NCI-H1105 (cell line): ENCODE measurements at places on chromosomes 2 and 18.

DNA sequence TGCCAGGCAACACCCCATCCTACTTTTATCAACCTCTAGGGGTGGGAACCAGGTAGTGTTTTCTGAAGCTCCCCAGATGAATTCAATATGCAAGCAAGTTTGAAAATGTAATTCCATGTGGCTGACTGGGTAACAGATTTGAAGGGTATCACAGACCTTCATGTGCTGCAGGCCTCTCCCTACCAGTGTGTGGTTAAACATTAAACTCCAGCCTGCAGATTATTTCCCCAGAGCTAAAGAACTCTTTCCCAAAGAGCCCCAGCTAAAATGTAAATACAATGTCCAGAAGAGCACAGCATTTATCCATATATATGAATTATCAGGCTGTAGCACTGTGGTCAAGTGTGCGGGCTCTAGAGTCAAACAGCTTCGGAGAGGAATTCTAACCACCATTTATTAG is 134.1 kb downstream of the MYO5B start:
- no peak for DNase-seq

- no peak for DNase-seq
Measured at GRCh38 chr2:19894134-19894792, 7.5 kb downstream of the TTC32 start.

DNA sequence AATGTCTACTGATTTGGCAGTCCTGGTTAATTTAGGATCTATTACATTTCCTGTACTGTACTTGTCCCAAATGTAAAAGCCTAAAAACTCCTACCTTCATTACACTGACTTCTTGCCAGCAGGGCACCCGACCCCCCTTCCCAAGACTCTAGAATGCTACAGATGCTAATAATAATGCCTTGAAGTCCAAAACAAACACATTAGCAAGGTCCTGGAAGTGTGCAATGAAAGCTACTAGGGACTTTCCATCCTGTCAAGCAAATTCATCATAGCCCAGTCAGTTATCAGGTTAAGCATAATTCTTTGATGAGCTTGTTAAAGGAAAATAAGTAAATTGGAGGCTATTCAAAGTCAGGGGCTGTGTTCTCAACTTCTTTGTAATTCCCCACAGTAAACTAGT is 115.3 kb upstream of the RBBP8 start:
- DNase-seq = no peak

DNA sequence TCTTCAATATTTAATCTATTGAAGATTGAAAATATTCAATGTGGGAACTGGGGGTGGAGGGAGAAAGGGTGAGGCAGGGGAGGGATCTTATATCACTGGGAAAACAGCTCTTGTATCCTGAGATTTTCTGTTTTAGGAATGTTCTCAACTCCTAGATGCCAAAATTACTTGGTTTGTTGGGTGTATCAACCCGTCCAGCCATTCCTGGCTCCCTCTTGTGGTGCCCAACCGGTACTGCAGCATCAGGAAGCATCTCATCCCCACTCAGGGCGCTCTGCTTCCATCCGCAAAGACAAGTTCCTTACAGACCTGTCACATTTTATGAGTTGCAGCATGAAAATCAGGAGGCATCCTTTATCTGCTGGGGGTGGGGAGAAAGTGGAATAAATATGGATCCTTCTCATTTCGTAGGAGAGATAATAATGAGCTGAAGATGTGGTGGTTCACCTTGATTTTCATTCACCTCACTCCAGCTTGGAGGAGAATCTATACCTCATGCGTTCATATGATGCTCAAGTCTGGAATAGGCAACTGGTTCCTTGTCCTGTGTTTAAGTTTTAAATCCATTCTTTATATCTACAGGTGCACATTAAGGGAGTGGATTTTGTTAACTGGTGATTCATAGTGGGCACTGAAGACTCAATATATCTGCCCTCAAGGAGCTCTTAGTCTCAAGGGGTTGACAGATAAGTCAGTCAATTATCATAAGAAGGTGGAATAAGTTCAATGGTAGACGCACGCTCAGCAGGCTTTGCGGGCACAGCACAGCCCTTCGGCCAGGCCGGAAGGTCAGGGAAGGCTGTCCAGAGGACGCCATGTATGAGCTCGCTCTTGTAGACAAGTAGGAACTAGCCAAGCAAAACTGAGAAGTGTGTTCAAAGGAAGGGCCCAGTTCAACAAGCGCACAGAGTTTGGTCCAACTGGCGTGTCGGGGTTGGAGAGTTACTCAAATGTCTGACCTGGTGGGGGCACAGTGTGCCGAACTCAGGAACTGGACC is 127.3 kb downstream of the RNF144A start:
- no peak for DNase-seq

DNA sequence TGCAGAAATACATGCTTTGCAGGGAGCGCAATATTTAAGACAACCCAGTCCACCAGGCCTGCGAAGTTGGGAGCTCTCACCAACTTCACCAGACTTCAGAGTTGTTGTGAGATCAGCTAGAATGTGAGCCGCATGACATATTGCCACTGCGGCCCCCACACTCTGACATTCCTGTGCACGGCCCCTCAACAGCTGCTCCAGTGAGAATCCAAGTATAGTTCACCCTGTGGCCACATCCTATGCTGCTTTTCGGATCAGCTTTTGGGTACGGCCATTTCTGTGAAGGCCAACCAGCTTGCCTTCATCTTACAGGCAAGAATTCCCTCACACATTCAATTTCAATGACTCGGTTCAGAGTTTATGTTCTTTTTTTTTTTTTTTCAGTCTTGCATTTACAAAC is 177.8 kb downstream of the SOX11 start:
- no peak for DNase-seq

GRCh38 chr2:213991453-213992108 is 419.3 kb upstream of the VWC2L start:
- no peak for DNase-seq

DNA sequence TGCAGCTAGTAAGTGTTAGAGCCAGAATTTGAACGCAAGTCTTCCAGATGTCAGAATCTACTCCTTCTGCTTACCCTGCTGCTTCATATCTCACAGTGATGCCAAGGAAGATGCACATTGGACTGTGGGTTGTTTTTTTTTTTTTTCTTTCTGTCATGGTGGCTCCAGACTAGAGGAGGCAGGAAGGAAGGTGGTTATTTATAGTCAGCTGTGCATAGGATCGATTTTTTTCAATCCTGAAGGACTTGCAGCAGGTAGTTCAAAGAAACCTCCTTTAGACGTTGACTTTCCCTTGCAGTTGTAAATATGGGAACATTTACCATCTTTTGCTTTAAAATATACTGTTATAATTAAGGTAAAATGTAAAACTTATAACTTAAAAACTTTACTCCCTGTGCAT is 17.3 kb downstream of the NEDD4L start:
- DNase-seq = no peak

DNA sequence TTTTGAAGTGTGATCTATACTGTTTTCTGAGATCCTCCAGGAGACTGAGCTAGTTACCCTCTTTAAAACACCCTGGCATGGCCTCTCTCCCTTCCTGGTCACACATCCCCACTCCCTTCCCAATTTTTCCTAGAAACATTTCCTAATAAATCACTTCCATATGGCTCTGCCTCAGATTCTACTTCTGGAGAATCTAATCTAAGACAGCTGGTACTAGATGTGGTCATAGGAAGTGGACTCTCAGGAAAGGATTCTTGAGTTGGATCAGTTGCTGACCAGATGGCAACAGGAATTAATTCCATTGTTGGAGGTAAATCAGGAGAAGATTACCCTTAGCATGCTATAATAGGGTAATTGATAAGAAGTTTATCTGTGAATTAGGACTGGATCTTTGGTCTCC is 310.5 kb downstream of the SATB2 start:
- DNase-seq = no peak
